ENCODE measurements at places on chromosomes 3 and 15.

DNA sequence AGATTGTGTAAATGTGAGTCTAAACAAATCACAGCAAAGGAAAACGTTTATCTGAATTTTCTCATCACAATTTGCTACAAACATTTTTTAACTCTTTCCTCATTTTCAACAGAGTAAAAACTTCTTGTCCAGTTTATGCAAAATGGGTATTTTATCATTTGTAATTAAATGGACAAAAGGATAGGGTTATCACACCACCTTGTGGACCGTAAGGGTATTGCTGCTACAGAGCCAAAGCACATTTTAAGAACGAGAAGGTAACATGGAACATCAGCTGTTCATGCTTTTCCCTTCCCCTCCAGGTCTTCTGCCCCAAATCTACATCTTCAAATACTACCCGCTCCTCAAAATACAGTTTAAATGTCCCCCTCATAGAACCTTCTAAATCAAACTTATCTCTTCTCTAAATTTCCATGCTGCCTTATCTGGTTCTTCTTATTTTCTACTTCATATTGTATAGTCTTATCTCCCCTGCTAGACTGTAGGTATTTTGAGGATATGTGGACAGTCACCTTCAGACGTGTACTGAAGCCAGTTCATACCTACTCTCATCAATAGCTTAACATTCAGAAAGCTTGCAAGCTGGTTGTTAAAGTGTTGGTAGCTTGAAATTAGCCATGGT lies 12.8 kb upstream of the SETMAR start:
- DNase-seq, result peak; percentile 40

GRCh38 chr3:169665264-169666075 lies 2.0 kb upstream of the MECOM start:
- DNase-seq, result no peak

DNA sequence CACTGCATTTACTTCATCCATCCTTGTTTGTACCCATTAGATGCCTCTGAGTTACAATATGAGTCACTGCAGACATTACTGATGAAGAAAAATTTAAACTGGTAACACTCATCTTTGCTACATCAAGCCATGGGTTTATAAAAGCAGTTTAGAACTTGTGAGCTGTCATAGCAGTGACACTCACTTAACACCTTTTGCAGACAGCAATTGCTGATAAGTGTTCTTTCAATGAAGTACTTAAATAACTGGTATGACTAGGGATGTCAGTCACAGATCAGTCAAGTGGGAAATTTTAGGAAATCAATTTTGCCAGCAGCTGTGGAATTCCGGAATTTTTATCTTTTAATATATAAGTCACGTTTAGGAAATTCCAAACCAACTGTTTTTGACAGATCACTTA lies 643.0 kb downstream of the TBL1XR1 start:
- DNase-seq, result no peak

- DNase-seq, result no peak
Observed at GRCh38 chr15:72971766-72972165, 80.5 kb upstream of the NEO1 start.

DNA sequence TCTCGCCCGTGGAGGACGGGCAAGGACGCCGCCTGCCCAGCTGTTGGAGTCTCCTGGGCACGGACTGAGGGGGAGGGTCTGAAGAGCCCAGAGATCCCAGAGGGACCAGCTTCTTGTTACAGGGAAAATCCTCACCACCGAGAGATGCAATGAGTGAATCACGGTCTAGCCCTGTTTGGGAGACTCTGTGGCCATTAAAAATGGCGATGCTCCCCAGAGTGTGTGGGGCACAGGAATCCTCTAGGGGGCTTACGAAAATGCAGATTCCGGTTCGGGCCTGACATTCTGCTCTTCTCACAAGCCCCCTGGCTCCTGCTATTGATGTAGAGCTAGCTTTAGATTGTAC lies 35.5 kb upstream of the EPHB3 start:
- DNase-seq, result no peak

DNA sequence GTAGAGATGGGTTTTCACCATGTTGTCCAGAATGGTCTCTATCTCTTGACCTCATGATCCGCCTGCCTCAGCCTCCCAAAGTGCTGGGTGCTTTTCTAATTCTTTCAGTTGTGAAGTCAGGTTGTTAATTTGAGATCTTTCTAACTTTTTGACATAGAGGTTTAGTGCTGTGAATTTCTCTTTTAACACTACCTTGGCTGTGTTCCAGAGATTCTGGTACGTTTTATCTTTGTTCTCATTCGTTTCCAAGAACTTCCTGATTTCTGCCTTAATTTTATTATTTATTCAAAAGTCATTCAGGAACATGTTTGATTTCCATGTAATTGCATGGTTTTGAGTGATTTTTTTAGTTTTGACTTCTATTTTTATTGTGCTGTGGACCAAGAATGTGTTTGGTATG lies 63.5 kb upstream of the CCDC54 start:
- DNase-seq, result no peak

- DNase-seq, result peak; percentile 97
Observed at GRCh38 chr3:101936419-101937356, 87.4 kb downstream of the NFKBIZ start.

All from inflammatory macrophage treated with lipopolysaccharide for 4 hours (primary cell).